ENCODE measurements at places on chromosomes 5 and 9.

- no peak for DNase-seq
Measured at GRCh38 chr5:9430306-9430705, 115.6 kb downstream of the SEMA5A start.

DNA sequence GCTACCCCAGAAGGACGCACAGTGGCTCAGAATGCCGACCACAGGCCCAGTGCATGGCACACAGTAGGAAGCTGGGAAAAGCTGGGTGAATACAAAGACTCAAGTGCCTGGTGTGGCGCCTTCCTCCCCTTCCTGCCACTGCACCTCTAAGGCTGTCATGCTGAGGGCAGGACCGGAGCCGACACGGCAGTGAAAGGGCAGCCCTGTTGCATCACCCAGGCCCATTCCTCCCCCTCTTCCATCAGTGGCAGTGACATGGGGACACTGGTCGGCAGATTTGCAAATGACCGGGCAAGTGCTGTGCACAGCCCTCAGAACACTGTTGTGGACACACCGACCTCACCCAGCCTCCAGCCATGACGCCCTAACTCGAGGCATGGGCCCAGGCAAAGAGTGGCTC is 84.0 kb downstream of the STK10 start:
- no peak for DNase-seq

DNA sequence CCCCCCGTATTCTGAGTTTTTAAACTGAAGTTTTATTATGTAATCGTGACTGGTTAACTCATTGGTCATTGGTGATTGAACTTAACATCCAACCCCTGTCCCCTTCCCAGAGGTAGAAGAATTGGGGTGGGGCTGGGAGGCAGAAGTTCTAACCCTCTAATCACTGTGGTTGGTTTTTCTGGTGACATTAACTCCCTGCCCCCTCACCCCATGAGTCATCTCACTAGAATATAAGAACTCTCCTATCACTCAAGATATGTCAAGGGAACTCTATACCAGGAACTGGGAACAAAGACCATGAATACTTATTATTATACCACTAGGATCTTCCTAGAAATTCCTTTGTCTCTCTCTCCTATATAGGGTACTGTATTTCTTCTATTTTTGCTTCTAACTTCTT is 52.3 kb upstream of the CAVIN4 start:
- DNase-seq = no peak

- no peak for DNase-seq
Measured at GRCh38 chr5:150622157-150622556, 18.3 kb upstream of the SYNPO start.

DNA sequence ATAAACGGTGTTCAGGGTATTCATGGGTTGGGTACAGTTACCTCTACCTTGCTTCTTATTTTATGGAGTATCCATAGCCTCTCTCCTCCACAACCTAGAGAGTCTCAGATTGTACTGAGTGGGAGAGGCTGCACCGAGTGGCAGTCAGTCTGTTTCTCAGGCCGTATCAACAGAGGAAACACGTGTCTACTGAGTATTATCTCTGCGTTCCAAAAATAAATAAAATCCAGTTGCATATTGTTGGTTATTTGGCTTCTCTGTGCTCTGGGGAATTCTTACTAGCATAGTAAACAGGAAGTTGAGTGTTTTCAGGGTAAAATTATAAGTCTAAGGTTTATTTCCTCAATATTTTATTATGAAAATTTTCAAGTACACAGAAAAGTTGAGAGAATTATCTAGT is 231.0 kb downstream of the ARHGEF28 start:
- no peak for DNase-seq

GRCh38 chr9:133050781-133051180 is 11.0 kb upstream of the CEL start:
- DNase-seq = no peak

DNA sequence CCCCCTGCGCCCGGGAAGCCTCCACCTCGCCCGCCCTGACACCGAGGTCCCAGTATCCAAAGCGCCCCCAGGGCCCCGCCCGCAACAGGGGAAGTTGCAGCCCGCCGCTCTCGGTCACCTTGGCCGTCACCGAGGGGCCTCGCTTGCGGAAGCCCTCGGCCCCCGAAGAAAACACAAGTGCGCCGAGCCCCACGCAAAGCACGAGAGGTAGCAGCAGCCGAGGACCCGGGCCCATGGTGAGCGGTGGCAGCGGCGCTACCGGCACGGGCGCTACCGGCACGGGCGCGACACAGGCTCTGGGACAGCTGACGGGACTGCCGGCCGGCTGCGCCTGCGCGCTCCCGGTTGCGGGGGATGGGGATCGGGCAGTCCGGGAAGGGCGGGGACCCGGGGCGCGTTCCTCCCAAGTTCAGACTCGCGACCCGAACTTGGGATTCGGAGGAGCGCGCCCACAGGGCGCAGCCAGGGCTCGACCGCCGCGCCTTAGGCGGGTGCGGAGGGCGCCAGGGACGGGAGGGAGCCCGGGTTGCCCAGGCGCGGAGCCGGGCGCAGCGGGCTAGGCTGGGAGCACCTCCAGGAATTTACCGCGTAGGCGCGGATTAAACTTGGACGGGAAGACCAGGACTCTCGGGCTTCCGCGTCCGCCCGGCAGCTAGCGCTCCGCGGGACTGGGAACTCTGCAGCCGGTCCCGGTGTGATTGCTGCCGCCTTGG is at the start of gene PPIC:
Gene PPIC (minus strand): TSS at position 335 of the 713 bp plus-strand sequence. CDS start 100 bp downstream, at position 235.
- DNase-seq = no peak

GRCh38 chr5:61333321-61333953 is 1.4 kb downstream of the ZSWIM6 start:
- no peak for DNase-seq

DNA sequence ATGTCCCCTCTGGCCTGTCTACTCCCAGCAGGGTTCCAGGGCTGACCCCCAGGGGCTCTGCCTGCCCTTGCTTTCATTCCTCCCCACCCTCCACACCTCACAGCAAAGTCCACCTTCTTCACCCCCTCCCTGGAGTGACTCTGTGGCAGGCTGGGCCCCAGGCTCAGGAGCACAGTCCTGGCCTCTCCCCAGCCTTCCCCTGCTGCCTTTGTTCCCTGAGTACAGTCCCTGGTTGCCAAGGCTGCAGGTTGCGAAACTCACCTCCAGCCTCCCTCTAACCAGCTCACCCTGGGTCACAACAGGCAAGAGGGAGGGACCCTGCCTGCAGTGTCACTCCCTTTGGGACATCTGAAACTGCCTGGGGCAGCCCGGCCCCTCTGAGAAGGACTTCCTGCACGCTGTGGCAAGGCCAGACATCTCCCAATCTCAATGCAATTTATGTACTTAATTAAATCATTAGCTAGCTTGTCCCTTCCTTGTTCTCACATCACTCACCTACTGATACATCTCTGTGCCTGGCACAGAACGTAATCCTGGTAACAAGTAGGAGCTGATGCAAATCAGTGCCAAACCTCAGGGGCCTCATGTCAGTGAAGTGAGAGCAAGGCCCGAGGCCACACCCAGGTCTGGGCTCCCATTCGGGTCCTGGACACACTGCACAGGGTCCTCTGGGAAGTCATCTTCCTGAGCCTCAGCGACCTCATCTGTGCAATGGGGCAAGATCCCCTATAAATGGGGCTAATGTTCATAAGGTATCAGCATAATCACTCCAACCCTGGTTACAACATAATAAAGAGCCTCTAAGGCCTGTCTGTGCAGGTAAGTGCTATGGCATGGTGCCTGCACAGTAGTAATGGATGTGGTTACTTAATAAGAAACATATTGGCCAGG is 27.3 kb upstream of the TRIM14 start:
- no peak for DNase-seq

GRCh38 chr9:6955251-6955921 is 197.6 kb downstream of the KDM4C start:
- no peak for DNase-seq
